ENCODE measurements at places on chromosomes 3 and 15.

GRCh38 chr15:81480645-81481053, 106.6 kb upstream of the TMC3 start:
- DNase-seq = no peak

GRCh38 chr3:188137051-188137450, 16.9 kb upstream of the LPP start:
- no peak for DNase-seq

GRCh38 chr3:35601959-35602358, 37.4 kb upstream of the ARPP21 start:
- no peak for DNase-seq

- no peak for DNase-seq
Observed at GRCh38 chr3:100331660-100332059, 2.9 kb upstream of the NIT2 start.

DNA sequence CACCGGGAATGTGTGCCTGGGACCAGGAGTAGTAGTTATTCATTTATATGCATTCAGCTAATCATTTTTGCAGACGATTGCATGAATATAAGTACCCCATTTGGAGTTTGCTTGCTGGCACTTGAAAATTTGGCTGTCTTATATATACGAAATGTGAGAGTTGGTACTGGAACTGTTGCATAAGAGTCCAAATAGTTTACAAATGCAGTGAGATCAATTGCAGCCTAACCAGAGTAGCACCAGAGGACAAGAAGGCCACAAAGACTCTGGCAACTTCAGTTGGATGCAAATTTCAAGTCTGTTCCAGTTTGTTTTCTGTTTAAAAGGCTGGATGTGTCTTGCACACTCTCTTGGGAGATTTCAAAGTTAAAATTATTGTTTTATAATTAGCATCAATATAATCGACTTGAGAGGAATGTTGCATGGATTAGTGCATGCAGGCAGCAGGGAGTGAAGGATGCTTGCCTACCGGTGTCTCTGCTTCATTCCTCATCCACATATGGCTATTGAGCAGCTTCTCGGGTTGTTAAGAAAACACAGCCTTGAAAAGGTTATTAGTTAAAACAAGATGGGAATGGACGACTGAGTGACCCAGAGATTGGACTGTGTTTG, 213.0 kb downstream of the PTPRG start:
- no peak for DNase-seq

DNA sequence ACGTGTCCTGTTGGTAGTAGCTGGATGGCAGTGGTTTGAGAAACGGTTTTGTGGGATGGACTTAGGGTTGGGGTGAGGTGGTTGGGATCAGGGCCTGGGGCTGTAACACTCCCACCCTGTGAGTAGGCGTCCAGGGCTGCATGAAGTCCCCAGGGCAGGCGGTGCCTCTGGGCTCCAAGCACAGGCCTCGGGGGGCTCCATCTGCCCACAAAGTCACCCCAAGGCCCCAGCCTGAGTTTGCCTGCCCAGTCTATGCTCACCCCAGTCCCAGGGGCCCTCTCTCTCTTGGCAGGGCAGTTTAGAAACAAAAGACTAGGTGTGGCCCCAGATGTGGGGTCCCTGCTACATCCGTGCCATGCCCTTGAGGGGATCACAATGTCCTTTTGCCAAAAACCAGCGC, 86.9 kb upstream of the PRR23E start:
- no peak for DNase-seq

All from stimulated activated CD8-positive, alpha-beta memory T cell treated with anti-CD3 and anti-CD28 coated beads, Interleukin-4, amount 100 ng/mL, for 24 hours (primary cell).